Parietal lobe (tissue), 2 donors: ENCODE measurements at places on chromosomes 5 and 9. TPM values are rescaled to one million over a fixed set of nuclear protein-coding genes. Genes with fewer than 3 reads are reported as not detected.

Gene PANK3
- 242 TPM for total RNA-seq

Gene PDE6A
- not detected for total RNA-seq

Gene PCDHA9
- 42.6 TPM for total RNA-seq

Gene SPATA31A3
- total RNA-seq = not detected

Gene LMX1B
- not detected for total RNA-seq

Gene SURF4
- 66.4 TPM for total RNA-seq

Gene ZNF782
- 54.8 TPM for total RNA-seq
